ENCODE measurements at places on chromosomes 2 and 18.

- DNase-seq: no peak
Measured at GRCh38 chr2:32095671-32096070, 32.3 kb downstream of the SPAST start.

DNA sequence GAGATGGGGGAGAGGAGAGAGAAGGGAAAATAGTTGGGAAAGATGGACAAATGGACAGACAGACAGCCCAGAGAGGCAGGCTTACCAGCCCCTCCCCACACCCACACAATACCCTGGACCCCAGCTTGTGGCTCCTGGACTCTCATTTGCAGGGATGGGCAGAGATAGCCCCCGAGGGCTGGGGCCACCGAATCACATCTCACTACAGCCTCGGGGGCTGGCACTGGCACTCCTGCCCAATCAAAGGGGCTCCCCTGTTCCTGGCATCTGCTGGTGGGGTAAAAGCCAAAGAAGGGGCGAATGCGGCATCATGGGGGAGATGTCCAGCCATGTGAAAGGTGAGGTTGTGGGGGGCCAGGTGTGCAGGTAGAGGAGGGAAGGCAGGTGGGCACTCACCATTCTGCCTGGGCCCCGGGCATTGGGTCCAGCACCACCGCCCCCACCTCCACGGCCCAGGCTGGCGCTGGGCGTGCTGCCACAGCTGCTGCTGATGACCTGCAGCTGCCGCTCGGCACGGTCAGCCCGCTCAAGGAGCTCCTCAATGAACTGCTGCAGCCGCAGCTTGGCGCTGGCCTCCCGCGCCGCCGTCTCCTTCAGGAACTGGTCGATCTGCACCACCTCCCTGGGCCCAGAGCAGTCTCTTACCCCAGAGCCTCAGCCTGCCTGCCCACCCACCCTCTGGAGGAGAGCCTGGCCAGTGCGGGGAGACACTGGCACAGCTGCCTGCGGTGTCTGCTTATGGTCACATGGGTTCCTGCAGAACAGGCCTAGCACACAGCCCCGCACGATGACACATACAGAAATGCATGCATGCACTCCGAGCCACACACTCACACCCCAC is 18.0 kb downstream of the FBXO41 start:
- no peak for DNase-seq

GRCh38 chr18:28177828-28178635 is 1.1 kb upstream of the CDH2 start:
- DNase-seq: no peak

DNA sequence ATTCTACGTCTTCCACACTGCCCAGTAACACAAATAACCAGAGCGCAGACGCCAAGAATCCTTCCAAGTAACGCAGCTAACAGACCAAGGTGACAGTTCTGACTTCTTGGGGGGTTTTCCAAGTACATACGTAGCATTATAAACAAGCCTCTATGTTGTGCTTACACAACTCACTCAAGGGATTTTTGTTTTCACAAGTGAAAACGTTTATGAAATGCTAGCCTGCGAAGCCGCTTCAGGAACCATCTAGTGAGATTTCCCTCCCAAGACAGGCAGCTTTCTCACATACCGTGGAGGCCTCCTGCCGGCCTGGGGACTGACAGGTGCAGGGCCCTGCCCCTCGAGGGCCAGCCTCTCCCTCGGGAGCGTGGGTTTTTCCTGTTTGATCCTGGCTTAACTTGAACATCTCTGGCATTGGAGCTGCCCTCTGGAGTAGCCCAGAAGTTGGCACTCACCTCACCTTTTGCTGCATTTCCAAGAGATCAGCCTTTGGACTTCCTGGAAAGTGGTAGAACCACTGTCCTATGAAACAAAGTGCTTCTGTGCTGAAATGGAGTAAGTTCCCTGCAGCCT is 151.1 kb downstream of the MBP start:
- DNase-seq: no peak

DNA sequence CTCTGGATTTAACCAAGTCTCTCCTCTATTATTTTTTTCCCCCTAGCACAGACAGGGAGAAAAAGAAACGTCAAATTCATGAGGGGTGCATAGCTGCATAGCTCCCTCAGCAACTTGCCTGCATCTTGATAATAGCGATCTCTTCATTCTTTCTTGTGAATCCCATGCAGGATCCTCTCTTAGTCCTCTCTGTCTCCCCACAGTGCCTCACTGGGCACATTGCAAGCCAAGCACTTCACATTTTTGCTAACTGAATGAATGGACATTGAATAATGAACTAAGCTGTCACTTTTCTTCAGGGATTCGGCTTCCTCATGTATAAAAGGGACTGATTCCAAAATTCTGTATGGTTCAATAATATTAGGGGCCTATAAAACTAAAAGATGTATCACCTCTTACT is 2.9 kb upstream of the EPB41L3 start:
- peak; percentile 25 for DNase-seq

DNA sequence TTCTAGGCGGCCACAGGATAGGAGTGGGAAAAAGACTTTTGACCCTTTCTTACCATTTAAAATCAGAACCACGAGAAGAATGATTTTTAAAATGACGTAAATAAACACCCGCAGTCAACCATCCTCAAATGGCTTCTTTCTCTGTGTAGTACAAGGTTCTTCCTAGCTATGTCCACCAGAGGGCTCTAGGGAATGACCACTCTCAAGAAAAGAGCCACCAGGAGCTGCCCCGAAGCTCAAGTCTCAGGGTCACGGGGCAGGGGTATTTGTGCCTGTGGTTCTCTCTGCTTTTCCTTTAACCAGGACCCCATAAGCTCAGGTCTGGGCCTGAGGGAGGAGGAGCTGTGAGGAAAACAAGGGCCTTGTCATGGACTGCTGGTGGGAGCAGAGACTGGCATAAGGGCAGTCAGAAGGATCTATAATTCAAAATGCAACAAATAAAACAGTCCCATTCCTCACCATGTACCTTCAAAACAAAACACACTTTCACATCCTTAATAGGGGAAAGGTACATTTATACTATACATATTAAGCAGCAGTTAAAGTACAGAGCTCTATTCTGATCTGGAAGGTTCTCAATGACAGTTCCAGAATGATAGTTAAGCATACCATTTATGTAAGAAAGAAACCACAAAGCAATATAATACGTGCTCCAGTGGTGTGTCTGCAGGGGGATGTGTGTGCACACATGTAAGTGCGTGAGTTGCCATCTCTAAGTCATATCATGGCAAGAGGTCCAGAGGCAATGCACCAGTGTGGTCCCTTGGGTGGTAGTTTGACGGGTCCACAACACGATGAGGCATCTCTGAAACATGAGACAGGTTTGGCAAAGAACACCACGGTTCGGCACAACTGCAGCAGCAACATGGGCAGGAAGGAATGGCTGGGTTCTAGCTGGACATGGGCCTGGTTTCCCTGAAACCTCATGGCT is 18.6 kb downstream of the LYPD1 start:
- DNase-seq: peak; percentile 16

DNA sequence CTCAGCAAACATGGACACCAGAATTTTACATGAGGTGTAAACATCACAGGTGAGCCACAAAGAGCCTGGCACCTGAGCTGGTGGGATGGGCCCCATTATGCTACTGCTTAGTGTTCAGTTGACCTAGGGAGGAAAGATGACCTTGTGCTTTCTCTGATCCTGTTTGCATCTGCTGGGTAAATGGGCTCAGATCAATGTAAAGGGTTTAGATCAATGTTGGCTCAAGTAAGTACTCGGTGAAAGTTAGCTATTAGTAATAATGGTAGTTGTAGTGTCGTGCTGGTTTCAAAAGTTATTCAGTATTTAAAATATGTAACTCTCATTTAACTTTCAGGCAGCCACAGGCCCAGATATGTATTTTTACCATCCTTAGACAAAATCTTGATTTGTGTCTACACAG is 19.8 kb downstream of the ABHD3 start:
- no peak for DNase-seq

DNA sequence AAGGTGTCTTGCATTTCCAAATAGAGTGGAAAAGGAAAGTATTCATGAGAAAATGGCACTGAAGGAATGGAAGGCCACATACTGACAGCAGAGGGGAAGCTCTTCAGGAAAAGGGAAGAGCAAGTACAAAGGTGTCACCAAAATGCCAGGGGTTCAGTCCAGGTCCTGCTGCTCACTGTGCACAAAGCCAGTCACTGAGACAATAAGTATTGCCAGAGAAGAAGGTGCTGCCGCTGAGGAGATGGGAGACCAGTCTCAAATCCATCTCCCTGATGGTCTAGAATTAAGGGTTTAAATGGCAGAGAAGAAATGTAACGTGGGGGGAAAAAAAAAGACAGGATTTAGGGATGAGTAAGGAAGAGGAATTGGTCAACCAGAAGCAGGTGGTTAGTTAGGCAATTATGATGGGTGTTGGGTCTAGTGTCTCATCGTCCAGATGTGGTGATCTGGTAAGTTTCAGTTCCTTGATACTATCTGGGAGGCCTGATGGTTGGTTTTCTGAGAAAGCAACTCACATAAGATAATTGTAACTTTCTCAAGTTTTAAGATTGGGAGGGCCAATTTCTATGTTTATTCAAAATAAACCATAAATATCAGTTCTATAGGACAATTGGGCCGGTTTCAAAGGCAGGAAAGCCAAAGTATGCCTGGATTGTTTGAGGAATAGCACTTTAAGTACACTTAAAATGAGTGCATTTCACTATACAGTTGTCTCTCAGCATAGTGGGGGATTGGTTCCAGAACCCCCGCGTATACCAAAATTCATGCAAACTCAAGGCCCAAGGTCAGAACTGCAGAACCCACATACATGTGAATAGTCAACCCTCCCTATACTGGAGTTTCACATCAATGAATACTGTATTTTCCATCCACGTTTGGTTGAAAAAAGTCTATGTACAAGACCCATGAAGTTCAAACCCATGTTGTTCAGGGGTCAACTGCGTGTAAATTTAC is 109.1 kb upstream of the DNAJC10 start:
- DNase-seq: no peak

GRCh38 chr2:32770360-32770759 is 142.5 kb downstream of the TTC27 start:
- no peak for DNase-seq

DNA sequence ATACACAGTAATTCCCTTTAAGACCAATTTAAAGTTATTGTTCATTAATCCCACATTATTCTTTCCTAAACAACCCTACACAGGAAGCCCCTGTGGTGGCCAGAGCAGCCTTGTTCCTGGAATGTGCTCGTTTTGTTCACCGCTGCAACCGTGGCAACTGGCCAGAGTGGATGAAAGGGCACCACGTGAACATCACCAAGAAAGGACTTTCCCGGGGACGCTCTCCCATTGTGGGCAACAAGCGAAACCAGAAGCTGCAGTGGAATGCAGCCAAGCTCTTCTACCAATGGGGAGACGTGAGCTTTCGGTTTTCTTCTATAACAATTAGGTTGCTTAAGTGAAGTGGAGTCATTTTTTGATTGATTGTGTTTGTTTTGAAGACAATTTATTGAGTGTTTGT is 101.0 kb downstream of the UNC80 start:
- DNase-seq: no peak

DNA sequence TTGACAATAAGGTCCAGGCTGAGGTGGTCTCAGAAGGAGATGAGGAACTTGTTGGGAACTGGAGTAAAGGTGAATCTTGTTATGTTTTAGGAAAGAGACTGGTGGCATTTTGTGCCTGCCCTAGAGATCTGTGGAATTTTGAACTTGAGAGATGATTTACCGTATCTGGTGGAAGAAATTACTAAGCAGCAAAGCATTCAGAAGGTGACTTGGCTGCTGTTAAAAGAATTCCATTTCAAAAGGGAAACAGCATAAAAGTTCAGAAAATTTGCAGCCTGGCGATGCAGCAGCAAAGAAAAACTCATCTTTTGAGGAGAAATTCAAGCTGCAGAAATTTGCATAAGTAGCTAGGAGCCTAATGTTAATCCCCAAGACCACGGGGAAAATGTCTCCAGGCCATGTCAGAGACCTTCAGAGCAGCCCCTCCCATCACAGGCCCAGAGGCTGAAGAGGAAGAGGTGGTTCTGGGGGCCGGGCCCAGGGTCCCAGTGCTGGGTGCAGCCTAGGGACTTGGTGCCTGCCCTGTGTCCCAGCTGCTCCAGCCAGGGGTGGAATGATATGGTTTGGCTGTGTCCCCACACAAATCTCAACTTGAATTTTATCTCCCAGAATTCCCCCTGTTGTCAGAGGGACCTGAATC is 73.5 kb downstream of the FIGN start:
- DNase-seq: no peak

DNA sequence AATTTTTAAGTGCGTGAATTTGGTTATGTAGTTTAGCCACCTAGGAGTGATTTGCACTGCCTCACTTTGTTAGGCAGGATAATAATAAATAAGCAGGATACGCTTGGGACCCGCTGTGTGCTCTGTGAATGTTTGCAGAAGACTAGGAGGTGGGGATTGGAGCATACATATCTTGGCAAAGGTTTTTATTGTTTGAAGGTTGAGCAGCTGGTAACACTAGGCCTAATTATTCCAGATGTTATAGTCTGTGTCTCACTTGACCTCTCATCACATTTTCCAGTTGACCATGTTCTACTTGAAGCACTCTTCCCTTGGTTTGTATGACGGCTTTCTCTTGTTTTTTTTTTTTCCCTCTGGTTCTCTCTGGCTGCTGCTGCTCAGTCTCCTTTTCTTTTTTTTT is 42.7 kb downstream of the FHOD3 start:
- DNase-seq: no peak

DNA sequence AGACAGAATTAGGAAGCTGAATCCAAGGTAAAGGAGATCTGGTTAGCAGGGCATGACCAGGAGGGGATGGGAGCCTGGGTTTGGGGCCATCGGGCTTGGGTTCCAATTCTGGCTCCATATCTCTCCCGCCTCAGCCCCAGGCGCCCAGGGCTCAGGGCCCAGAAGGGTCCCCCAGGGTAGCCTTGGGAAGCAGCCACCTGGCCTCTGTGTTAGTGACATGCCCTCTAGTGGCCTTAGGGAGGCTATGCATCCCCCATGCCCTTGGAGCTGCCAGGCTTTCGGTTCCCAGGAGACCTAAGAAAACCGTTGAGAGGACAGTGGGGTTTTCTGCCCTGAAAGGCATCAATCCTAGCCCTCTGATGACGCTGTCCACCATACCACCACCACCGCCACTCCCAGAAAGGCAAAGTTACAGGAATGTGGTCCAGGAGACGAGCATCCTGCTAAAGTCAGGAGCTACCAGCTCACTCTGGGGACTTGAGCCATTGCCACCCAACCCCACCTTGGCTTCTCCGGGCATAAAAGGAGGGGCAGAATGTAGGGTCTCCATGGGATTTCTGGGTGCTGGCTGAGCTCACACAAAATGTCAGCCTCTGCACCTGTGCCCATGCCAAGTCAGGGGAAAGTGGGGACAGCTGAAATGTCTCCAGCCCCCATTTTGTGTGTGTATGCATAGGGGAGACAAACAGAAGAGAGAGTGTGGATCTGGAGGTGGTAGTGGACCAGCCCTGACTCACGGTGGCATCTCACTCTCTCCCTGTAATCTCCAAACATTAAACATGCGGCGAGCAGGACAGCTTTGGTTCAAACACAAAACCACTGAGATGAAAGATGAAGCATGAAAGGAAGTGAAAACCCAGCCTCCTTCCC is 56.5 kb downstream of the EMX1 start:
- DNase-seq: peak; percentile 46

- DNase-seq: no peak
Measured at GRCh38 chr2:144596073-144596871, 76.4 kb upstream of the ZEB2 start.

- no peak for DNase-seq
Measured at GRCh38 chr2:40169430-40169829, 282.5 kb downstream of the SLC8A1 start.

GRCh38 chr2:120675460-120676130 is 60.1 kb upstream of the GLI2 start:
- DNase-seq: no peak

GRCh38 chr2:186125625-186126024 is 360.4 kb upstream of the ZC3H15 start:
- no peak for DNase-seq
